ENCODE measurements at places on chromosomes 12 and 14. TPM values are rescaled to one million over a fixed set of nuclear protein-coding genes. Genes with fewer than 3 reads are reported as not detected.
A peak's percentile ranks its signal among the peaks of the same experiment; 100 is the strongest.

The MYH7 gene
- total RNA-seq = 0.18 TPM

The STAC3 gene
- total RNA-seq = 3.3 TPM

The SLC6A15 gene
- 5.3 TPM for total RNA-seq

The IAPP gene
- not detected for total RNA-seq

The KRT85 gene
- total RNA-seq = not detected

The SDS gene
- not detected for total RNA-seq

The TPH2 gene
- total RNA-seq = 0.10 TPM

The TSHR gene
- total RNA-seq = not detected

The DACT1 gene
- 2.0 TPM for total RNA-seq

- DNase-seq = no peak
These were observed 152.9 kb upstream of the SEL1L start for GRCh38 chr14:81686512-81686911.

DNA sequence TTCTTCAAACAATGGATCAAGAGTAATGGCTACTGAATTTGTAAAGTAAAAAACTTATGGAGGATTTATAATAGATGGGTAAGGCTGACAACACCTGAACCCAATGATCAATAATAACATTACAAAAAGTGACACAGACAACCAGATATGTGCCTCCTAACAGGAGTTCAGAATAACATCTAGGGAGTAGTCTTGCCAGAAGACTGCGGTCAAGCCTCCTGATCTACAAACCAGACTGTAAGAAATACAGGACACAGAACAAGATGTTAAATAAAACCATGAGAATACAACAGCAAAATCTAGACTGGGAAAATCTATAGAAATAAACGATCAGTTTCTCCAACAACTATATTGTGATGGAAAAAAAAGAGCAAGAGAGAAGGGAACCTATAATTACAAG lies 262.6 kb upstream of the TMTC1 start:
- DNase-seq = no peak

GRCh38 chr12:56129206-56129941 lies 1.3 kb downstream of the ESYT1 start:
- DNase-seq = peak; percentile 62

GRCh38 chr14:70716958-70717357 lies 75.2 kb downstream of the TTC9 start:
- no peak for DNase-seq

DNA sequence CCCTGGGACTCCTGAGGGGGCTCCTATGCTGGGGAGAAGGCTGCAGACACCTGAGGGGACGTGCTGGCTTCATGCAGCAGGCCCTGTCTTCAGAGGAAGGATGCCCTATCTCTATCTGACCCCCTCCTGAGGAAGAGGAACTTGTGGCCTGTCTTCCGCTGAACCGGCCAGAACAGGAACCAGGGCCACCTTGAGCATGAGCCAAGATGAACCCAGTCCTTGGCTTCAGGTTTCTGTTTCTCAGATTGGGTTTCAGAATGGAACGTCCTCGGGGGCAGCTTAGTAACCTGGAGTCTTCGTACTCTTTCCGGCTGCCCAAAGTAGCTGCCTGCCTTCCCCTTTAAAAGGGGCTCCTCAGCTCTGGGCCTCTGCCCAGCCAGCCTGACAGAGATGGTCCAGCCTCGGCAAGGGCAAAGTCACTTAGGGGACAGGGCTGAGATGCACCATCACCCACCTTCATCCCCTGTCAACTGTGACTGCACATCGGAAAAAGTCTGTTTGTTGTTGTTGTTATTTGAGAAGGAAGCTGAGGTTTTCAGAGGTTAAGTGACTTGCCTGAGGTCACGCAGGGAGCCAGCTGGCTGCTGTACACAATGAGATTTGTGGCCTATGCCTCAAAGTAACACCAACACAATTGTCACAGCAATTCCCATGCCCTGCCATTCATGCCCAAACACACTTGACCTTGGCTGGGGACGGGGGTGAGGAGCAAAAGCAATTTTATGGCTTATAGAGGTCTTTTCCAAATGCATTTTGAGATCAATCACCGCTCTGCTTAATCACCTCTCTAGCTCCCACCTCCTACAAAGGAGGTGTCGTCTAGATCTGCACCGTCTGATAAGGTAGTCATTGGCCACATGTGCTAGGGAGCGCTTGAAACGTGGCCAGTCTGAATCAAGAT lies 13.4 kb downstream of the ASB2 start:
- DNase-seq = no peak

- DNase-seq = no peak
These were observed 19.2 kb upstream of the OS9 start for GRCh38 chr12:57674691-57675090.

DNA sequence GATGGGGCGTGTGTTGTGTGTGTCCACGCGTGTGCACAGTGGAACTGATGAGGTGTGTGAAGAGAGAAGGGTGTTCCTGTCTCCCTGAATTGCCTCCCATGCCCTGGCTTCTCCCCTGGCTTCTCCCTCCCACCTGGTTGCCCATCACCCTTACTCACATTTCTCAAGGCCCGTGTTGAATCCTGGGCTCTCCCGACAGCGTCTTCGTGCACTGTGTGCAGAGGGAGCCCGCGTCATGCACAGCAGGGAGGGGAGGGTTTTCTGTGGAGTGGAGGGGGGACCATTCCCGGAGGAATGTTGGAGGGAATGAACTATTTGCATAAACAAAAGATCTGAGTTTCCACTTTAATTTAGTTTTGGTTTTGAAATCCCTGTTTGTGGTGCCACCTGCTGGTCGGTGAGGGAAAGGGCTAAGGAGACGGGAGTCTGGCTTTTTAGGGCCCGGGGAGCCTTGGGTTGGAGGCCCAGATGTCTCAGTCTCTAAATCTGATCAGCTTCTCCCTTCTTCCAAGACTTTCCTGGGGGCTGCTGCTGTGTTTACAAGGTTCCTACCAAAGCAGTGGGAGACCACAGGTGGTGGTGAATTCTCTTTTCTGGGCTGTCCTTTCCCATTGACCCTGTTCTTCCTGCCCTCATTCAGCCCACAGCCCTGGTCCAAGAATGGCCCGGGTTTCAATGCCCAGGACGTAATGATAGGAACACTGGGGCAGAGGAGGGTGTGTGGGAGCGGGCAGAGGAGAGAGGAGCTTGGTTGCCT lies at the start of gene C1R:
Gene C1R, minus strand, starts transcription at position 217 of the 757 bp plus-strand sequence. Its CDS starts 57 bp downstream, at position 160.
- DNase-seq = peak; percentile 62

- no peak for DNase-seq
These were observed 4.8 kb downstream of the ASCL4 start for GRCh38 chr12:107779077-107779831.

DNA sequence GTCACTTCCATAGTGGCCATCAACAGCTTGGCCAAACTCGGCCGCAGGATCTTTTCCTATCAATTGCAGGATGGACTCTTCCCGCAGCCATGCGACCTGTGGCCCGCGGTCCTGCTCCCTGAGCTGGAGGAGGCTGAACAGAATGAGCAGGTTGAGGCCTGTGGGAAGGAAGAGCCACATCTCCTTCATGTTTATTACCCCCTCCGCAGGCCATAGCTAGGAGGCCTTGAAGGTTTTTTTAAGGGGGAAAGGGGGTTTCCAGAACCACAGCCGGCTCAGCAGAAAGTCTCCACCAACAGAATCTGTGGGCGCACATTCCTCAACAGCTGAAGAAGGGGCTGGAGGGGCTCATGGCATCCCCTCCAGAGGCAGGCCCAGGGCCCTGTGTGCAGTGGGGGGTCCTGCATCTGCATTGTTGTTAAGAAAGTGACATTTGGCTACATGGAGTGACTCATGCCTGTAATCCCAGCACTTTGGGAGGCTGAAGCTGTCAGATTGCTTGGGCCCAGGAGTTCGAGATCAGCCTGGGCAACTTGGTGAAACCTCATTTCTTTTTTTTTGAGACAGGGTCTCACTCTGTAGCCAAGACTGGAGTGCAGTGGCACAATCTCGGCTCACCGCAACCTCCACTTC lies 25.2 kb upstream of the PPP1R13B start:
- no peak for DNase-seq

DNA sequence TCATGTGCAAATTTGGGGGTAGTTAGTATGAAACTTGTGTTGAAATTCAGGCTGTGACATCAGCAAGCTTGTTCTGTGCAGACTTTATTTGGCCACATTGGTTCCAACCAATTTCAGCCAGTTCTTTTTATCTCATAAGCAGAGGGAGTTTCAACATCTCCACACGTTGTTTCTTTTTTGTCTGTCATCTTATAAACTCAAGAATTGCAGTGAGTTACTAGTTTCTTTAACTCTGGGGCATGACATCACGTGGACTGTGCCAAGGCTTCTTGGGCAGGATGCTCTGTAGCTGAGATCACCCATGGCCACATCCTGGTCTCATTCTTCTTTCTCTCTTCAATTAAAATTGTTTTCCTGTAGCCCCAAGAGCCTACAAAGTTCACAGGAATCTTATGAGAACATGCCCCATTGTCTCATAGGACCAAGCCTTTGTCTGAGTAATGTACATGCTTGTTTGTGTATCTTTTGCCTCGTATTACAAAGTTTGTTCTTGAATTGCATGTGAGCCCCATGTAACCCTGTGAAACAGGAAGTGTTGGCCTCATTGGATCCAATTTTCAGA lies 982.0 kb upstream of the TMEM132C start:
- DNase-seq = no peak

DNA sequence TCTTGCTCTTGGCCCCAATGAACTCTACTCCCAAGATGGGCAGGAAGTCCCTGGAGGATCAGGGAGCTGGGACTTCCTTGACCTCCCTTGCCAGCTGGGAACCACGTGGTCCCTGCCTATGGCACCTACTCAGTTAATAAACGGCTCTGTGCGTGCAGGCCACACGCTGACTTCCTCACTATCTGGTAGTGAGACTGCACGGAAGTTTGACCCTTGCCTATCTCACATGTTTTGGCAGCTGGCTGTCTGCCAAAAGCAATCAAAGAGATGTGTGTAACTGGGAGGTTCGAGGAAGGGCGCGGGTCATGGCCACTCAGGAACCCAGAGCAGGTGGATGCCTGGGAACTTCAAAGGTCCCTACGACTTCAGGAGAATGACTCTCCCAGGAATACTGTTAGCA lies 57.9 kb downstream of the RFLNA start:
- DNase-seq = no peak

GRCh38 chr14:105746124-105746514 lies 219.7 kb downstream of the TMEM121 start:
- DNase-seq = no peak

DNA sequence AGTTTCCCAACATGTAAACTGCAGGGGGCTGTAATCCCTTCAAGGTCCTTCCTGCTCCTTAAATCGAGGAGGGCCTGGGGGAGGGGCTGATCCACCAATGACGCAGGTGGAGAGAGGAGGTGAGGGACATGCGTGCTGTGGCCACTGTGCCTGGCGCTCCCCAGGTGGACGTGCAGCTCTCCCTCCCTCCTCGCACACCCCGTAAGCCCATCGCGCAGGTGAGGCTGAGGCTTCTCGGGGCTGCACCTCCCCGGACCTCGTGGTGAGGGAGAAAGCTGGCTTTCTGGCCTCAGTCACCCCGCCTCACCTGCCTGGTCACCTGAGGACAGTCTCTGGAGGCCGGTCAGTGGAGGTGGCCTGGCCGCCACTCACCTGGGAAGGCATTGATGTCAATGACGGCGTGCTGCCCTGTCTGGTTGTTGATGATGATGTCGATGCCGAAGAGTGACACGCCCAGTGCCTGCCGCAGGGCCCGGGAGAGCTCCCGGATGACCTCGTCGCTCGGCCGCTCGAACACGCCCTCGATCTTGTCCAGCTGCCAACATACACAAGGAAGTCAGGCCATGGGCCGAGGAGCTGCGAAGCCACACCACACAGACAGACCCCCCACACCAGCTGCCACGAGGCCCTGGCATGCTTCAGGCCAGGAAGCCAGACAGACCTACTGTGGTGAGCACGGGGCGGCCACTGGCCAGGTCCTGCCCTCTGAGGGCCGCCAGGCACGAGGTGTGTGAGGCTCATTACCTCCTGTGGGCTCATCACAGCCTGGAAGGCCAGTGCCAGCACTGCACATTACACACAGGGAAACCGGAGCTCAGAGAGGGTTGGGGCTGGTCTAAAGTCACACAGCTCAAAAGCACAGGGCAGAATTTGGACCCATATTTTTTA lies 23.3 kb downstream of the CHGA start:
- no peak for DNase-seq

- DNase-seq = no peak
These were observed 33.9 kb downstream of the CCDC177 start for GRCh38 chr14:69540654-69541335.

- no peak for DNase-seq
These were observed 24.7 kb downstream of the RPL10L start for GRCh38 chr14:46626876-46627275.

GRCh38 chr14:93115821-93116675 lies at the start of gene ITPK1:
Gene ITPK1, minus strand, starts transcription at chr14:93115925. Its CDS starts 762 bp downstream, at chr14:93115163.
- peak; percentile 62 for DNase-seq

- no peak for DNase-seq
These were observed 33.7 kb upstream of the EML1 start for GRCh38 chr14:99759546-99759925.

DNA sequence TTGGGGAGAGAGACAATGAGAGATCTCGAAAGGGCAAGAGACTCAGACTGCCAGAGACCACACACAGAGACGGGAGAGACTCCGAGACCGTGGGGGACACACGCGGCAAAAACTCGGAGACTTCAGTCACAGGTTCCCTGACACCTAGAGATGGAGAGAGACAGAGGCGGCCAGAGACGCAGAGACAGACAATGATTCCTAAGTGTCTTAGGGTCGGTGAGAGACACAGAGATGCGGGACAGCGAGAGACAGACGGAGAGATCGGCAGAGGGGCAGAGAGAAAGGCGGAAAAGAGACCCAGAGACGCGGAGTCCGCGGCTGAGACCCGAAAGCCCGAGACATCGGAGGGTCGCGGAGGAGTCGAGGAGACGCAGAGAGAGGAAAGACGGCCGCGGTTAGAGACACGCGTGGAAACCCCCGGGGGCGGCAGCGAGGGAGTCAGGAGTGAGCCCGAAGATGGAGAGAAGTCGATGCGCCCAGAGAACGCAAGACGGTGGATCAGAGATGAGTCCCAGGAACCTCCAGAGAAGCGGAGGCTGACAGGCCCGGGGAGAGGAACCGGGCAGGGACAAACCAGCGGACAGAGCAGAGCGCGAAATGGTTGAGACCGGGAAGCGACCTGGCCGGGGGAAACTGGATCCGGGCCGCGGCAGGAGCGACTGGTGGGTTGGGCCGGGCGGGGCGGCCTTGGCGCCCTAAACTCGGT lies 7.8 kb downstream of the LHX5 start:
- no peak for DNase-seq

DNA sequence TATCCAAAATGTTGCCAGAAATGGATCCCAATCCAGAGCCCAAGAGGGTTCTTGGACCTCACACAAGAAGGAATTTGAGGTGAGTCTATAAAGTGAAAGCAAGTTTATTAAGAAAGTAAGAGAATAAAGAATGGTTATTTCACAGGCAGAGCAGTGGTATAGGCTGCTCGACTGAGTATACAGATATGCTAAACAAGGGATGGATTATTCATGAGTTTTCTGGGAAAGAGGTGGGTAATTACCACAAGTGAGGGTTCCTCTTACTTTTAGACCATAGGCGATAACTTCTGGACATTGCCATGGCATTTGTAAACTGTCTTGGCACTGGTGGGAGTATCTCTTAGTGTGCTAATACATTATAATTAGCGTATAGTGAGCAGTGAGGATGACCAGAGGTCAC lies 73.6 kb downstream of the ETNK1 start:
- no peak for DNase-seq

DNA sequence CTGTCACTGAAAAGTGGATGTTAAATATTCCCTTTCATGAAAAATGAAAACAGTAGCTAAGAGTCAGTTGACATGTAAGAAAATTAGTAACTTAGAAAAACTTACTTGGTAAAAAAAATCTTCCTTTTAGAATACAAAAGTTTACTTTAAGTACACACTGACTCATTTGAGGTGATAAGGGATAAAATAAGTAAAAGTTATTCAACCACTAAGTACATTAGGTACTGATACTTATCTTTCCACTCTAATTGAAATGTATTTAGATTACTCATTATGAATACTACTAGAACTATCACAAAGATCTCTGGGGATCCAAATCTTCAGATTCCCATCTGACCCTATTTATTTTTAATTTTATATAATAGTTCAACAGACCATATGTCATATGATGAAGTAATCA lies 12.2 kb downstream of the SYCP3 start:
- no peak for DNase-seq
